ENCODE measurements at places on chromosomes 16 and 17.

GRCh38 chr17:28345419-28346198 lies 10.0 kb downstream of the TNFAIP1 start:
- DNase-seq: no peak

GRCh38 chr17:142102-142661 lies 4.8 kb downstream of the SCGB1C2 start:
- peak; percentile 75 for DNase-seq

DNA sequence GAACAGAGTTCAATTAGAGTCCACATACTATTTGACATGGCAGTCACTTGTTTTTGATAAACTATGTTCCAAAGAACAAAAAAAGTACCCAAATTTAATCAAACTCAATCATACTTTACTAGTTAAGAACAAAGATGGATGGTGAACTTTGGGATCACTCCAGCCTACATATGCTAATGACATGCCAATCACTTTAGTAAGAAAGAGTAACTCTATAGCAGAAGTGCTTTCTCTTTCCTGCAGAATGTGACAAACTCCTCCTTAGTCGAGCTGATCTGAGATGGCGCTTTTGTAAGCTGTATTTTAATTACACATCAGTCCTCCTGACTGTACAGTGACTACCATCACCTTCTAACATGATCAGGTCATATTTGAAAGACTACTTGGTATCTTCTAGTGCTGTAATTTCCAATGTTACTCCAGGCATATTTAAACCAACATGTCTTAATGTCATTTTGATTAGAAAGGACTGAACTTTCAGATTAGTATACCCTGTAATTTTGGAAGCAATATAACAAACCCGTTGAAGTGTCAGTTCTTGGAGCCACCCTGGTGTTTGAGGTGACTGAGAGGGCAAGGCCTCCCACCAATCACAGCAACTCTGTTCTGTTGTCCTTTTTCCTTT lies 4.1 kb downstream of the NETO2 start:
- peak; percentile 14 for DNase-seq

DNA sequence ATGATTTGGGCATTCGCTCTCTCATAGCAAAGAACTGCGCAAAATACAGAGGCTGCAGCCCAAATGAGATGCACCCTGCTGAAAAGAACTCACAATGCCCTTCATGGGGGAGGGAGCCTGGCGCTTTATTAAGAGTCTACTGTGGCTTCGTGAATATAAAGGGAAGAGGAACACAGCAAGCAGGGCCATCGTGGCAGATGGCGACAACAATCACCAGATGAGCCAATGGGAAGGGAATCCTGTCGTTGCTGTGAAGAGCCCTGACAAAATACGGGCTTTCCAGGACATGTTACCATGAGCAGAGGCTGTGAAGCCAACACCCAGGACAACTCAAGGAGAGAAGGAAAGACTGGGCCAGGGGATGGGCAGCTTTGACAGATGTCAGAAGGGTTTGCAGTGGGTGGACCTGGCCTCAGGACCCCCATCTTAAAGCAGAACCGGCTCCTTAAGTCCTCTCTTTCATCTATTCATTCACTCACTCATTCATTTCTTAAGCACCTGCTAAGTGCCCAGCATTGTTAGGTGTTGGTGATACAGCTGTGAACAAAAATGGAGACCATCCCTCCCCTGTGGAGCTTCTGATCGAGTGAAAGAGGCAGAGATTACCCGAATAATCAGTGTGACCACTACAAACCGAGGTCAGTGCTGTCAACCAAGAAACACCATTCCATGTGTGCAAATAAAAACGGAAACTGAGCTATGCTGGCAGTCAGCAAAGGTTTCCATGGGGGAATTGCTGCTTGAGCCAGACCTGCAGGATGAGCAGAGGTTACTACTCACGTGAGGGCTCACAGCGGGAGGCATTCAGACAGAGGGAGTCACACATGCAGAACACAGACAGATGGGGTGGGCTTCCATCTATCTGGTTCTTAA lies 125.8 kb downstream of the DYNLRB2 start:
- no peak for DNase-seq

GRCh38 chr17:28493460-28493859 lies 12.7 kb upstream of the FOXN1 start:
- DNase-seq: no peak

- DNase-seq: no peak
These were observed 16.7 kb upstream of the HEATR6 start for GRCh38 chr17:60095381-60095780.

DNA sequence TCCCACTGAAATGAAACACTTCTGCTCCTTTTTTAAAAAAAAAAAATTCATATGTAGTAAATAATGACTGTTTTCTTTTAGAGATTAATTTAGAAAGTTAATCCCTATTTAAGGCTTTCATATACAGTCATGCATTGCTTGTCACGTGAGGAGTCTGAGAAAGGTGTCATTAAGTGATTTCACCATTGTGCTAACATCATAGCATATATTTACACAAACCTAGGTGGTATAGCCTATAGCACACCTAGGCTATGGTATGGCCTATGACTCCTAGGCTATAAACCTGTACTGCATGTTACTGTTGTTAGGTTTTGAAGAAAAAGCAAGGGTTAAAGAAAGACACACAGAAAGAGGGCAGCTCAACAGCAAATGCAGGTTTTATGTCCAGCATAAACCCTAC lies 13.7 kb downstream of the PPY start:
- no peak for DNase-seq

DNA sequence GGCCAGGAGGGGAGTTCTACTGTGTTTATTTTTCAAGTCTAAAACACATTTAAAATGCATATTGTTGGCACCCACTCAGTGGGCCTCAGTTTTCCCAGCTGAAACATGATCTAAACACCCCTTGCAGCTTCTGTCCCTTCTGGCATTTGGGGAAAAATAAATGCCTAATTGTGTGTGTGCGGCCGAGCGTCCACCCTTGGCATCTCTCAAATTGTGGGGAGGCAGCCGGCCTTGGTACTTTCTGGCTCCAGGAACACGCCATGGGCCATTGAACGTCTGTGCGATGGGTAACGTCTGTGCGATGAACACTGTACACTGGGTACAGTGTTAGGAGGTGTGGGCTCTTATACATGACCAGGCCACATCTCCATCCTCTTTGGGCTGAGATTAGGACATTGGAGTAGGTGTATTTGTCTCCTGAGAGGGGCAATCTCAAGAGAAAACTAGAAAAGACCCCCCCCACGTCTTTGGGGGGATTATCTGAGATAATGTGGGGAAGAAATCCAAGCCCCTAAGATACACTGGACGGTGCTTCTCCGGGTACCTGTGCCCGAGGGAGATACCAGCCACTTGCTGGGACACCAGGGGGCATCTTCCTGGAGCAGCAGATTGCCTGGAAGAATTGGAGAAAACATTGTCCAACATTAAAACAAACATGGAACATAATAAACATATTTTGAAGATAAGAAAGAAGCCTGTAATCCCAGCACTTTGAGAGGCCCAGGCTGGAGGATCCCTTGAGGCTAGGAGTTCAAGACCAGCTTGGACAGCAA lies 54.9 kb downstream of the RAB11FIP4 start:
- no peak for DNase-seq

DNA sequence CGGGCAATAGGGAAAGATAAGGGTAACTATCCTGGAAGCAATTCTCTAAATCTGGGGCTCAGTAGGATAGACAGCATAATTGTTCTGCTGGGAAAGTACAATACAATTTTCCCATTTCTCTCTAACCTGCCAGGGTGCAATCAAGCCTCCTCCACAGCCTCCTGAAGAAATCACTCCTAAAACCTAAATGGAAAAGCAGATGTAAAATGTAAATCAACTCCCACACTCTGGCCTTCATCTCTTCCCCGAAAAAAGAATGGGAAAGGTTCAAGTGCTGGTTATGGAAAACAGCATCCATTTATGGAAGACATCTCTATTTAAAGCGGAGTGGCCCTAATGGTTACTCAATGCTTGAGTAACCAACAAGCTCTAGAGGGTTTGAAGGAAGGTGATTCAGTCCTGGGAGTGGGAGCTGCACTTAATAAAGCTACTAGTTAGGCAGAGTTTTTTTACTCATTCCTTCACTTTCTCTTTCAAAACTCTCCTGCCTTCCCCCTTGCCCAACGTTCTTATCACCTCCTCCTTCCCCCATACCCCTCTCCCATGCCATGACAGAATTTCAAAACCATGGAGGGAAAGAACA lies 5.1 kb downstream of the MMD start:
- DNase-seq: no peak

DNA sequence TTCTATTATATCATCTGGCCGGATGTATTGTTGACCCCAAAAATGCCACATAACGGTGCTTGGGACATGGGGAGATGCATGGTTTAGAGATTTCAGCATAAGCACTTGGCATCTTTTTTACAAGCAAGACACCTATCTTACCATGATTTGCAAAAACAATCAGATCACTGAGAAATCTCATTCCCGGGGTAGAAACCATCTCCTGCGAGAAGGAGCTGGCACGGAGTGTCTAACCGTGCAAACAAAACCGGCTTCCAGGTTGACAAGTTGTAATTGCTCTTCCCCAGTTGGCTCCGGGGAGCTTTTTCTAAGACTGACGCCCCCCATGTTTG lies 1.0 kb downstream of the SLC16A6 start:
- no peak for DNase-seq
